ENCODE measurements at places on chromosomes 11 and 22. TPM values are rescaled to one million over a fixed set of nuclear protein-coding genes. Genes with fewer than 3 reads are reported as not detected.
A peak's percentile ranks its signal among the peaks of the same experiment; 100 is the strongest.

Gene DAGLA
- 0.08 TPM for total RNA-seq

DNA sequence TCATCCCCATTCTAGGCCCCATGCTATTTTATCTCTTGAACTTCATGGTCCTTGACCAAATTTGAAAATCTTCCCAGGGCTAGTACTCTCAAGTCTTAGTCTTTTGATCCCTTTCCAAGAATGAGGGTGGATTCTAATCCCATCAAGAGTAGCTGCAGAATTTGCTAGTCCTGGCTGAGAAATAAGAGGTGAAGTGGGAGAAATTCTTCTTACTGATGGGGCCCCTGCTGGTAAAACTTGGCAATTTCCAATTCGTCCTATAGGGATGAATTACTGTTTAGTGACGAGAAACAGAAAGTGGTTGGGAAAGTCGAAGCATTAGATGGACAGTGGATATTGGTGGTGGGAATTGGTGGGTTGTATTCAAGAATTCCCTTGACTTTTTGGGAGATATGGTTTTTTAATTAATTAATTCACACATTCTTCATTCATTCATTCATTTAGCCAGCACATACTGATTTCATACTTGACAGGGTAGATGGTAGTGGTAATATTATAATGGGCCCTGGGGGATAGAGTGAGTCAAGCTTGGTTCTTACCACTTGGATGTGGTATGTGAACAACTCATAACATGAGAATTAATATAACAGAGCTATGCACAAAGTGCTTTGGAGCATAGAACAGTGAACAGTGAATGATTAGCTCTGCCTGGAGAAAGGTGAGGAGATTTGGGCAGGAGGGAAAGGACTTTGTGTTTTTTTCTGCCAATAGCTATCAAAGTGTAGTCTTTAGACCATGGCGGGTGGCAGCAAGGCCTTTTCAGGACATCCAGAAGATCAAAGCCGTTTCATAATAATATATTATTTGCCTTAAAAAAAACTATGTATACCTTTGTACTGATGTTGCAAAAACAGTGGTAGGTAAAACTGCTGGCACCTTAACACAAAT, 103.8 kb downstream of the STIM1 start:
- DNase-seq, result no peak
- H3K27me3 ChIP-seq, result no peaks in the 10 kb centered on the region
- H3K36me3 ChIP-seq, result peaks cover 1% of the 10 kb centered on the region
- H3K27ac ChIP-seq, result peak overlapping the region; percentile 61
- H3K4me3 ChIP-seq, result no peak overlapping the region

Gene SLC22A9
- not detected for total RNA-seq

Gene OR2AG2
- total RNA-seq, result 0.20 TPM

- H3K27ac ChIP-seq, result no peak overlapping the region
- no peaks in the 10 kb centered on the region for H3K4me1 ChIP-seq
- H3K4me3 ChIP-seq, result no peak overlapping the region
- no peaks in the 10 kb centered on the region for H3K36me3 ChIP-seq
These were observed 73.1 kb downstream of the CELSR1 start for GRCh38 chr22:46464296-46464695.

GRCh38 chr11:47688111-47688510, 27.1 kb downstream of the AGBL2 start:
- DNase-seq, result no peak
- no peak overlapping the region for H3K4me3 ChIP-seq
- no peaks in the 10 kb centered on the region for H3K36me3 ChIP-seq
- H3K27ac ChIP-seq, result no peak overlapping the region

- DNase-seq, result no peak
- no peak overlapping the region for H3K4me3 ChIP-seq
- no peaks in the 10 kb centered on the region for H3K36me3 ChIP-seq
- no peaks in the 10 kb centered on the region for H3K4me1 ChIP-seq
- H3K27me3 ChIP-seq, result peaks cover 17% of the 10 kb centered on the region
These were observed 4.3 kb upstream of the GALNT18 start for GRCh38 chr11:11626128-11626527.

GRCh38 chr22:46910624-46911023, 148.2 kb downstream of the TBC1D22A start:
- no peaks in the 10 kb centered on the region for H3K27me3 ChIP-seq
- H3K4me1 ChIP-seq, result peaks cover 28% of the 10 kb centered on the region
- DNase-seq, result no peak
- H3K4me3 ChIP-seq, result no peak overlapping the region
- H3K36me3 ChIP-seq, result no peaks in the 10 kb centered on the region

Gene QSER1
- 22.6 TPM for total RNA-seq

DNA sequence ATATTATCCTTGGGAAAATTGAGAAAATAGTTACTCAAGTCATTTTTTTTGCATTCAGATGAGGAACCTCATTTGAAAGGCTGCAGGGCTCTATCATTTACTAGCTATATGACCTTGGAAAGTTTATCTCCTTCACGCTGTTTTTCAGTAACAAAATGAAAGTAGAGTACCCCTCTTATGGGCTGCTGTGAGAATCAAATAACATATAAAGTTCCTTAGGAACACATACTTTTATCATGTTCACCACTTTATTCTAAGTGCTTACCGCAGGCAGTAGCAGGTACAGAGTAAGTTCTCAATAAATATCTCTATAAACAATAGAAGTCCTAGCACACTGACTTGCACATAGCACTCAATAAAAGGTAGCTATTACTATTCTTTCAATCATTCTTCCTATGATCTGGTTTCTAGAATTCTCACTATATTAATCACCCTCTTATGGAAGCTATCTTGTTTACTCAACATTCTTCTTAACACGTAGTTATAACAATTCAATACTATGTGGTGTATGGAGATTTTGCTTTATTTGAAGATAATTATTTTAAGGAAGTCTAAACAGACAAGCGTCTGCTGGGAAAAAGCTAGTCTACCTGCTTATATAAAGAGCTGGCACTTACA, 1.9 kb downstream of the C11orf71 start:
- no peak for DNase-seq
- peak overlapping the region; percentile 94 for H3K4me3 ChIP-seq
- peaks cover 16% of the 10 kb centered on the region for H3K36me3 ChIP-seq
- H3K4me1 ChIP-seq, result peaks cover 23% of the 10 kb centered on the region

Gene ART1
- not detected for total RNA-seq

DNA sequence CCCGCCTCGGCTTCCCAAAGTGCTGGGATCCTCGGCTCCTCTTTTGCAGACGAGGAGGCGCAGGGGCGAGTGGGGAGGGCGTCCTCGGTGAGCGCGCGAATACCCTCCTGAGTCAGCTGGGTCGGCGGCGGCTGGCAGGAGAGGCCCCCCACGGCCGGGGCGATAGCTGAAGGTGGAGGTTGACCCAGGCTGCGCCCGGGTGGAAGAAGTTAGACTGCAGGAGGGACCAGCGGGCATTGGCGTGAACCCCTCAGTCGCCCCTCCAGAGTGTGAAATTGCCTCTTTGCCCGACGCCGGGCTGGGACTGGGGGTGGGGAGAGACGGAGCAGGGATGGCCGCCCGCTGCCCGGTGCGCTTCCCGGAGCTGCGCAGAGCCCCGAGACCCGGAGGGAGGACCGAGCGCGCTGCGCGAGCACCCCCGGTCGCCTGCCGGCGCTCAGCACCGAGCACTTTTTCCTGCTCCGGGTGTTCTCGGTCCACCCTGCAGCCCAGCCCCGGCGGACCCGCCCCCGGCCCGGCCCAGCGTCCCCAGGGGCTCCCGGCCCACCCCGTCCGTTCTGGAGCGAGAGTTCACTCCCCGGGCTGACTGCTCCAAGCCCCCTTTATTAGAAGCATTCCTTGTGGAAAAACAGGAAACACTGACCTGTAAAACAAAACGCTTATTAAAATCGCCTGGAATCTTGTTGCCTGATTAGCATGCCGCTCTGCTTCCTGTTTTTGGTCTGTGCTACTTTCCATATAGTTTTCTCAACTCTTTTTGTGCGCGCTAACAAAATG, 13.7 kb upstream of the CPT1A start:
- peak overlapping the region; percentile 62 for H3K4me3 ChIP-seq
- H3K36me3 ChIP-seq, result no peaks in the 10 kb centered on the region
- DNase-seq, result peak; percentile 66
- H3K4me1 ChIP-seq, result no peaks in the 10 kb centered on the region

Gene OR2D2
- total RNA-seq, result not detected

GRCh38 chr11:12693094-12693478, 18.9 kb downstream of the TEAD1 start:
- no peak for DNase-seq
- no peak overlapping the region for H3K27ac ChIP-seq
- no peak overlapping the region for H3K4me3 ChIP-seq
- peaks cover 82% of the 10 kb centered on the region for H3K27me3 ChIP-seq

Gene MPPED1
- total RNA-seq, result not detected

Gene RRAS2
- total RNA-seq, result 141 TPM

Gene ZC3H12C
- total RNA-seq, result 0.38 TPM

DNA sequence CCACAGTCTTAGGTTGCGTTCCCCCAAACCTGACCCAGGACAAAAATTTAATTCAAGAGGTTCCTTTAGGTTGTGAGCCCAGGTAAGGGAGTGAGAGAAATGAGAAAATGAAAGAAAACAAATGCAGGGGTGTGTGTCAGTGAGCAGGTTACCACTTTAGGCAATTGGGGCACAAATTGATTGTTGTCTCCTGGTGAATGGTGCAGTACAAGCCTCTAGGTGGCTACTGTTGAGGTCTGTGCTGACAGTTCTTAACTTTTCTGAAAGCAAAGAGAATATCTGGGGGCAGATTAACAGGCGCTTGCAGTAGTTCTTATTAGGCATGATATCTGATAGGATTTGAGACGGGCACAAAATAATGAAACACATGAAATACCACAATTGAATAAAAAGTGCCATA, 894.6 kb downstream of the FAM181B start:
- H3K4me1 ChIP-seq, result peaks cover 2% of the 10 kb centered on the region
- peaks cover 7% of the 10 kb centered on the region for H3K27me3 ChIP-seq
- DNase-seq, result no peak
- H3K4me3 ChIP-seq, result no peak overlapping the region
- H3K27ac ChIP-seq, result no peak overlapping the region

- no peaks in the 10 kb centered on the region for H3K4me1 ChIP-seq
- DNase-seq, result no peak
- H3K4me3 ChIP-seq, result no peak overlapping the region
- H3K27me3 ChIP-seq, result peaks cover 50% of the 10 kb centered on the region
- H3K27ac ChIP-seq, result no peak overlapping the region
- no peaks in the 10 kb centered on the region for H3K36me3 ChIP-seq
These were observed 5.8 kb upstream of the JAM3 start for GRCh38 chr11:134063124-134063495.

Gene THRSP
- not detected for total RNA-seq

Gene CASP1
- total RNA-seq, result 84.8 TPM

GRCh38 chr11:64060861-64061444, 25.2 kb downstream of the FLRT1 start:
- DNase-seq, result peak; percentile 86
- no peaks in the 10 kb centered on the region for H3K36me3 ChIP-seq
- no peak overlapping the region for H3K27ac ChIP-seq
- peaks cover 3% of the 10 kb centered on the region for H3K4me1 ChIP-seq
- H3K4me3 ChIP-seq, result peak overlapping the region; percentile 67

DNA sequence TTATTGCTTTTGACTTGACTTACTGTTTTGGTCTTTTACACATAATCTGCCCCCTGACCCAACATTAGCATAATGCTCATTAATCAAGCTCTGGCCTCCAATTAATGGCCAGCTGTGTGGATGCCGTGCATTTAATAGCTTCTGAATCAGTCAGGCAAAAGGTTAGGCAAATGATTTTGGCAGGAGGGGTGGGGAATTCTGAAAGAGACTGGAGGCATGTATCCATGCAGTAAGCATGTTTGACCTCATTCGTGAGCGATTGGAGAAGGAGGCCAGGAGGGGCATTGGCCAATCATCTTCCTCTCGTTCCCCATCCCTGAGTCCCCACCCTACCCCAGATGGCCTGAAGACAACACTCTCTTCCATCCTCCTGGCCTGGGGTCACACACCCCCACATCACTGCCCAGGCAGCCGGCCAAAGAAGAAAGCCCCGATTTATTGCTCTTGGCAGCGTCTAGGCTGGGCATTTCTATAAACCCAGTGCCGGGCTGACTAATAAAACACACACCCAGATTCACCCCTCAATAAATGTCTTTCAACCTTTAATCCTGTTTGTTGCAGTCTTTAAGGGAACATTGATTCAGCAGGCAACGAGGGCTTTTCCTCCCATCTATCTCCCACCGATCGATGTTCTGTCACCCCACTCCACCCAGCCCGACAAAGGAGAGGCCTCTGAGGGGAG, 150.0 kb downstream of the OPCML start:
- peaks cover 7% of the 10 kb centered on the region for H3K27me3 ChIP-seq
- H3K36me3 ChIP-seq, result no peaks in the 10 kb centered on the region
- no peak overlapping the region for H3K4me3 ChIP-seq
- H3K4me1 ChIP-seq, result no peaks in the 10 kb centered on the region

DNA sequence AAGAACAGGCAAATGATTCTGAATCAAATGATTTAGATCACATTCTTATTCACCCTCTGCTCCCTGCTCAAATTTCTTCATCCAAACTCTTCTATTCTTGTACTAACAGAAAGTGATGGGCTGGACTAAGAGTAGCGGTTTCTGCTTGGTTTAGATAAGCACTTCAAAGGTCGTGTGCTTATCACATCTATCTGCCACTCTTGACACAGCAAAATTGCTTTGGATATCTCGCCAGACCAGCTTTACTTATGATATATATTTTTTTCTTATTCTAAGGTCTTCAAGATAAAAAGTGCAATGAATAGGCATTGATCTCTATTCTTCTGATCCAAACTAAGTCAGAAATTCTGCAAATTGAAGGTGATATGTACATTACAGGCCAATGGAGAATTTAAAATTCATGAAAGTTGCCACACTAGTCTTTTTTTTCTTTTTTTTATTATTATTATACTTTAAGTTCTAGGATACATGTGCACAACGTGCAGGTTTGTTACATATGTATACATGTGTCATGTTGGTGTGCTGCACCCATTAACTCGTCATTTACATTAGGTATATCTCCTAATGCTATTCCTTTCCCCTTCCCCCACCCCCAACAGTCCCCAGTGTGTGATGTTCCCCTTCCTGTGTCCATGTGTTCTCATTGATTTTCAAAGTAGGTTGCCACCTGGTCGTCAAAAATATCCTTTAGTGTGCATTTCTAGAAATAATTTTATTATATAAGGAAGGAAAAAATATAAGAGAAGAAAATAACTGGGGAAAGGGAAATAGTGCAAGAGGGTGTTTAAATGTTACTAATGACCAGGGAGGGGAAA, 1941.0 kb upstream of the RAG2 start:
- H3K4me3 ChIP-seq, result no peak overlapping the region
- no peaks in the 10 kb centered on the region for H3K4me1 ChIP-seq
- no peak for DNase-seq
- H3K27me3 ChIP-seq, result no peaks in the 10 kb centered on the region
- H3K27ac ChIP-seq, result no peak overlapping the region

Gene IFITM10
- 2.3 TPM for total RNA-seq

Gene LIN7C
- total RNA-seq, result 17.5 TPM

- DNase-seq, result no peak
- peaks cover 4% of the 10 kb centered on the region for H3K27me3 ChIP-seq
- H3K27ac ChIP-seq, result no peak overlapping the region
- no peaks in the 10 kb centered on the region for H3K4me1 ChIP-seq
- H3K4me3 ChIP-seq, result no peak overlapping the region
These were observed 417.2 kb downstream of the OPCML start for GRCh38 chr11:133115099-133115498.
